C1 segment of cervical spinal cord (tissue), 14 donors: ENCODE measurements at places on chromosomes 11 and 22.

DNA sequence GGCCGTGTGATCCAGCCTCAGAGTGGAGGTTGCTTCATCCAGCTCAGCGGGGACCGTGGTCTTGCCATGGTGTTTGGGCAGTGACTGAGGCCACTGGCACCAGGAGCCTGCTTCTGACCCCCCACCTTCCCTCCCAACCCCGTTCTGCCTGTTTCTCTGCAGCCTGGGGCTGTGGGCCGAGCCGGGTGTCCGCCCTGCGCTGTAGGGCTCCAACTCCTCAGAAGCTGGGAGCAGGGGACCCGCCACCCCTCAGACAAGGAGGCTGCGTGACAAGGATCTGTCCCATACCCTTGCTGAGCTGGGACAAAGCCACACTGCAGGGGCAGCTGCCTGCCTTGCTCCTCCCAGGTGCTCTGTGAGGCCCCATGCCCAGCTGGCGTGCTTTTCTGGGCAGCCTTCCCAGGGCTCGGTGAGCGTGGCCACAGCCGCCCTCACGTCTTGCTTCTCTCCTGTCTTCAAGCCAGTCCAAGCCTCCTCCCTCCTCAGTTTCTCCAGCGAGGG, 11.7 kb upstream of the ARFGAP3 start:
- DNase-seq = peak; percentile 79

- no peak for DNase-seq
These were observed 63.2 kb downstream of the BTG4 start for GRCh38 chr11:111448831-111449557.

GRCh38 chr11:113664981-113665710, 41.0 kb downstream of the TMPRSS5 start:
- no peak for DNase-seq

- DNase-seq = no peak
These were observed 12.5 kb upstream of the LRRC10B start for GRCh38 chr11:61495801-61496601.

- DNase-seq = no peak
These were observed 10.0 kb upstream of the TREH start for GRCh38 chr11:118689503-118689851.

DNA sequence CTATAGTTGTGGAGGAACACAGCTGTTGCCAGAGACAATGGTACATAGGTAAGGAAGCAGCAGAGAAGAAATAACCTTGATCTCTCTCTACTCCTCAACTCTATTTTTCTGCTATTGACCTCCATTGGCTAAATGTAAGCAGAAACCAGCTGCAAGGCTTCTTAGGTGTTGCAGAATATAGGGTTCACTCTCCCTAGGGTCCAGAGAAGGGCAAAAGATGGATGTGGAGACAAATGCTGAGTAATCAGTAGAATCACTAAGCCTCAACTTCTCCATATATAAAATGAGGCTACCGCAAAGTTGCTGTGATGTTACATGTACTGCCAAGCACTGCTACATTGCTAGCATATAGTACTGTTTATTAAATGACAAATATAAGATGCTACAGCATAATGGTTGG, 120.6 kb downstream of the PDE3B start:
- DNase-seq = no peak

DNA sequence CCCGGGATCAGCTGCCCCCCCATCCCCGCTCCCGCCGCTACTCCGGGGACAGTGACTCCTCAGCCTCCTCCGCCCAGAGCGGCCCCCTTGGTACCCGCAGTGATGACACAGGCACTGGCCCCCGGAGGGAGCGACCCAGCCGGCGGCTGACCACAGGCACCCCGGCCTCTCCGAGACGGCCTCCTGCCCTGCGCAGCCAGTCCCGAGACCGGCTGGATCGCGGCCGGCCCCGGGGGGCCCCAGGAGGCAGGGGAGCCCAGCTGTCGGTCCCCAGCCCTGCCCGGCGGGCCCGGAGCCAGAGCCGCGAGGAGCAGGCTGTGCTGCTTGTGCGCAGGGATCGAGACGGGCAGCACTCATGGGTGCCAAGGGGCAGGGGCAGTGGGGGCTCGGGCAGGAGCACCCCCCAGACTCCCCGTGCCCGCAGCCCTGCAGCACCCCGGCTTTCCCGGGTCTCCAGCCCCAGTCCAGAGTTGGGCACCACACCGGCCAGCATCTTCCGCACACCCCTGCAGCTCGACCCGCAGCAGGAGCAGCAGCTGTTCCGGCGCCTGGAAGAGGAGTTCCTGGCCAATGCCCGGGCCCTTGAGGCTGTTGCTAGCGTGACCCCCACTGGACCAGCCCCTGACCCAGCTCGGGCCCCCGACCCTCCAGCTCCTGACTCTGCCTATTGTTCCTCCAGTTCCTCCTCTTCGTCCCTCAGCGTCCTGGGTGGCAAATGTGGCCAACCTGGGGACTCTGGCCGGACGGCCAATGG, 3.9 kb downstream of the RASL10A start:
- no peak for DNase-seq

DNA sequence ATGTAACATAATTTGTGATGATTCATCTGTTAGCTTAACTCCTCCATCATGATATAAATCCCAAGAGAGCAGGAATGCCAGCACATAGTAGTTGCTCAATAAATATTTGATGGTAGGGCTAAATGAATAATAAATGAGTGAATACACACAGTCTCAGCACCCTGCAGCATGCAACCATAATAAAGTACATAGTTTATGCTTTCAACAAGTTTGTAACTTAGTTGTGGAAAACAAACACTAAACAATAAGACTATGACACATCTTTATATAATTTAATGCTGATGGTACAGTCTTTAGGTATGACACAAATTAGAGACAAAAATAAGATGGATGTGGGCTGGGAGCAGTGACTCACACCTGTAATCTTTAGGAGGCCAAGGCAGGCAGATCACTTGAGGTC, 3.8 kb downstream of the ALKBH8 start:
- DNase-seq = no peak

- no peak for DNase-seq
These were observed 22.8 kb upstream of the SLC25A18 start for GRCh38 chr22:17540481-17540880.

DNA sequence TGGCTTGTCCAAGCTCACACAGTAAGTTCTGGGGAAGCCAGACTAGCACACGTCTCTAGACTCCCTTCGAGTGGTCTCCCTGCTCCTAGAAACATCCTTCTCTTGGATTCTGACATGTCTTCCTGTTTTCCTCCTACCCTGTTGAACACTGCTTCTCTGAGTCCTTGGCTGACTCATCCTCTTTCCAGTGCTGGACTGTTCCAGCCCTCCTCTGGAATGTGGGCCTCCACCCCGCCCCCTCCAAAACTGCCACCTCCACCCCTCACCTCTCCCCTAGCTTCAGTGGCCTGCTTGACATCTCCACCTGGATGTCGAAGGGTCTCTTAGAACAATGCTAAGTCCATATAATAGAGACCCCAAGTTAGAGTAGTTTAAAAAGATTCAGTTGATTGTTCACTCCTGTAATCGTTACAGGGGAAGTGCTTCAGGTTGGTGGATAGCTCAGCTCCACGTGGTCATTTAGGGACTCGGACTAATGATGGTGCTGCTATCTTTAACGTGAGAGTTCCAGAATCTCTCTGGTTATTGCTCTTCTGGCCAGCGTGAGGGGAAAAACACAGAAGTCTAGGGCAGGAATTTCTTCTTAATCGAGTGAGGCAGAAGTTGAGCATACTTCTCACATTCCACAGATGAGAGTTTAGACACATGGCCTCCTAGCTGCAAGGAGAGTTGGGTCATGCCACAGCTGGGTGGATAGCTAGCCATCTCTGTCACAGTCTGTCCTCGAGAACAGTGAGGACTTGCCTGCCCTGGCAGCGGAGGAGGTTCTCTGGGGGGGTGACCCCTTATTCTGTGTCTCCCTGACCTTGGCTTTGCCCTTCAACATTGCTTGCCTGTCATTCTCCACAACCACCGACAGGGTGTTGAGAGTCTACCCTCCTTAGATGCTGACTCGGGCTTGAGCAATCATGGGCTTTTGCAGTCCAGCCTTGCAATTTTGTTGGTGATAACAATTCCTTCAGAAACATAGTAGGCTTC, 4.7 kb upstream of the C11orf96 start:
- no peak for DNase-seq

DNA sequence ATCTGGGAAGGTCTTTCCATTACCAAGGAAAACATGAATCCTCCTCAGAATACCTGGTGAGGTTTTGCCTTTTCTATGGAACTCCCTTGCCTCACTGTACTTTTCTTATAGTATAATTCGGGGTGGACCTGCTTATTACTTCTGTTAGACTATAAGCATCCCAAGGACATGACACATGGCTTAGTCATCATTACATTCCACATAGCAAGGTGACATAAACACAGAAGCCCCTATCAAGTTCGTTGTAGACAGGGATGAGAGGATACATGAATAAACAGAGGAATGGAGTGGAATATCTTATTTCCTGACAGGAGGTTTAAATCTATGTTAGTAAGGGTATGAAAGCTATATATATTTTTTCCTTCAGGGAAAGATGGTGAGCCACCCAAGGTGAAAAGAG, 532.2 kb upstream of the CCDC90B start:
- no peak for DNase-seq

GRCh38 chr11:115476463-115477286, 27.5 kb downstream of the CADM1 start:
- DNase-seq = no peak

- no peak for DNase-seq
These were observed 81.4 kb upstream of the ATXN10 start for GRCh38 chr22:45590262-45590661.

DNA sequence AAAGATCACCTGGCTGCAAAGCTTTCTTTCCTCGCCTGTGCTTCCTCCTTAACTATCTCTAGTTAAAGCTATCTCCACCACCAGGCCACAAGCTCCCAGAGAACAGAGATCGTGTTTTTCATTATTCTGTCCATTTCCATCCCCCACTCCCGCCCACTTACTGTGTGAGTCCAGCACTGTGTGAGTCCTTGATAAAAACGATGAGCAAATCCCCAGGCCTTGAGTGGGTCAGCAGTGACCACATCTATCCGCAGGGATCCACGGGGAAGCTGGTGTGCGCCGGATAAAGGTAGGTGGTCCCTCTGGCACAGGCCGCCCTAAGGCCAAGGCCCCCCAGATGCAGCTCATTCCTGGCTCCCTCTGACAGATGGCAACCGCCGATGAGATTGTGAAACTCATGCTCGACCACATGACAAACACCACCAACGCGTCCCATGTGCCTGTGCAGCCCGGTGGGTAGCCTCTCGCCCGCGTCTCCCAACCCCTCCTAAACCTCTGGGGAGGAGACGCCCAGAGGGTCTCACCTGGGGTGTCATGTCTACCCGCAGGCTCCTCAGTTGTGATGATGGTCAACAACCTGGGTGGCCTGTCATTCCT, 9.3 kb downstream of the TKFC start:
- DNase-seq = no peak

DNA sequence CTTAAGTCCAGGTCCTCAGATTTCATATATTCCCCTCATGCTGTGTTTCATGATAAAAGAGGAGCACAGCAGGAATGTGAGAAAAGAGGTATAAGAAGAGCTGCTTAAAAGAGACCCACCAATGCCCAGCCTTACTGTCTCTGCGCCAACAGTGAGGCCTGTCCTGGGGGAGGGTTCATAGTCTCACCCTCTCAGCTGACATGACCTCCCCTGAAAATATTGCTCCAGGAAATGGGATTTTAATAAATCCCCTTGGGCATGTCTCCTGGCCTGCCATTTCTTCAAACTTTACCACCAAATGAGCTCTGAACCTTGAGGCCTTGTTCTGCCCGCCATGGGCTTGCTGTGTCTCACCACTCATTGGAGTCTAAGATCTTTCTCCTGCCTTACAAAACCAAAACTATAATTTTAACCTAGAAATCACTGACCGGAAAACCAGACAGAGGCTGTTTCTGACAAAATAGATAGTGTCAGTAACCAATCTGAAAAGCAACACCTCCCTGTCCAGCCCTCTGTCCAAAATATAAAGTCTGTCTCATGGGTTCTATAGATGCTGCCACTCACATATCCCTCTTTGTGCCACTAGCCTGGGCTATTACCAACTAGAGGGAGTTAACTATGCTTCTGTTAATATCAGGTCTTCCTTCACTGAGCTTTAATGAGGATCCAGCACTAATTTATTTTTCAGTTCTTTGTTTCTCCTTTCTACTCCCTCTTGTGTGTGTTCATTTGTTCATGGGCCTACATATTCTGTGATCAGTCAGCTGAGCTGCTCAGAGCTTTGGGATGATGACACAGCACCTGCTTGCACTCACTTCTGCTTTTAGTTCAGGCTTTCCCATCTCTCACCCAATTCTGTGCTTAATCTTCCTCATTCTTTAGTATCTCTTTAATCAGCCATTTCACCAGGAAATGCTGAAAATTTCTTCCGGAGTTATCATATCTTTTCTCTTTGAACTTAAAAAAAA, at the start of gene OR2AG2:
Gene OR2AG2, minus strand, starts transcription at position 51 of the 968 bp plus-strand sequence. CDS start 3,019 bp downstream, outside the sequence.
- DNase-seq = no peak

GRCh38 chr11:34214961-34215805, 109.8 kb downstream of the NAT10 start:
- DNase-seq = no peak

GRCh38 chr11:46360878-46361277, 13.6 kb downstream of the DGKZ start:
- no peak for DNase-seq

DNA sequence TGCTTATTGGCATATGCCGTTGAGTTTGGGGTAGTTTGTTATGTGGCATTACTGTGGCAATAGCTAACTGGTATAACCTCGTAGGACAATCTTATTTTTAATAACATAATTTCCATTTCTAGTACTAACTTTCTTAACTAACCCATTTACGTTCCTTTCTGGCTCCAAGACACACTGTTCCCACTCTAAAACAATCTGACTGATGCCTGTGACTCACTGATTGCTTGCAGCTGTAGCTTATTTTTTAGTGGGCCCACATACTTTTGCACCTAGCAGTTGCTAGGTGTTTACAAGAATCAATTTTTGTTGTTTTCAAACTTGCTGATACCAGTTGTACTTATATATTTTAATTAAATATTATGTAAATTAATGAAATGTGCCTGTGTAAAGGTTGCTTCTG, 52.2 kb downstream of the FAT3 start:
- no peak for DNase-seq

- DNase-seq = no peak
These were observed 16.4 kb downstream of the SMARCB1 start for GRCh38 chr22:23803001-23803819.

DNA sequence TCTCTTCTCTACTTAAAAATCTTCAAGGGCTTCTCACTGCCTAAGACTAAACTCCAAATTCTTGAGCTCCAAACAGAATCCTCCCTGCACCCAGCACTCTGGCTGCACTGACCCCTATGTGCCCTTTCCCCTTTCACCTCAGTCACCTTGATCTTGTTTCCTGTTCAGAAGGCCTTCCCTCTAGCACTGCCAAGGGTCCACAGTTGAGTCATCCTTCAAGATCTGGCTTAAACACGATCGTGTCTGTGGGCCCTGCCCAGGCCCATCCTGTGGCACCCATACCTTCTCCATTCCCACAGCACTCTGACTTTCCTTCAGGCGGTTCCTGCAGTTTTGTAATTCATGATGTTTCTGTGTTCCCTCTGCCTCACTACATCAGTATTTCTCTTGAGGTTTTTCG, 129.2 kb downstream of the ARL14EP start:
- DNase-seq = no peak
